ENCODE measurements at places on chromosomes 13 and 19.
A peak's percentile ranks its signal among the peaks of the same experiment; 100 is the strongest.

- DNase-seq = no peak
Measured at GRCh38 chr13:113849981-113850721, 13.7 kb downstream of the GAS6 start.

- peak; percentile 92 for DNase-seq
Measured at GRCh38 chr19:6402837-6403608, 10.1 kb upstream of the GTF2F1 start.

GRCh38 chr13:110610955-110611595 is 4.3 kb upstream of the NAXD start:
- DNase-seq = no peak

DNA sequence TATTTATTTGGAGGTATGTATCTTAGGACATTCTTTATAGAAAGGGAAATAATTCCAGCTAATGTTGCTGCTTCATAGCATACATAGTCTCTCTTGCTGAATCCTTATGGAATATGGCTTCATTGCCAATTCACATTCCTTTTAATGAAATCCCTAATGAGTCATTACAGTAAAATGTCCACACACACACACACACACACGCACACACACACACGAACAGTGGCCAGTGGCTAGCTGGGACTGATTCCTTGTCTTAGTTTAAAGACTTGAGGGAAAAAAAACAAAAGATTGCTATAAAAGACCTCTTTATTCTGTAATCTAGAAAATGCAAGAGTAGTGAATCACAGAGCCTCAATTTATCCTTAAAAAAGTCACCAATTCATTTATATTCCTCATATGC is 301.6 kb downstream of the SLITRK6 start:
- no peak for DNase-seq

DNA sequence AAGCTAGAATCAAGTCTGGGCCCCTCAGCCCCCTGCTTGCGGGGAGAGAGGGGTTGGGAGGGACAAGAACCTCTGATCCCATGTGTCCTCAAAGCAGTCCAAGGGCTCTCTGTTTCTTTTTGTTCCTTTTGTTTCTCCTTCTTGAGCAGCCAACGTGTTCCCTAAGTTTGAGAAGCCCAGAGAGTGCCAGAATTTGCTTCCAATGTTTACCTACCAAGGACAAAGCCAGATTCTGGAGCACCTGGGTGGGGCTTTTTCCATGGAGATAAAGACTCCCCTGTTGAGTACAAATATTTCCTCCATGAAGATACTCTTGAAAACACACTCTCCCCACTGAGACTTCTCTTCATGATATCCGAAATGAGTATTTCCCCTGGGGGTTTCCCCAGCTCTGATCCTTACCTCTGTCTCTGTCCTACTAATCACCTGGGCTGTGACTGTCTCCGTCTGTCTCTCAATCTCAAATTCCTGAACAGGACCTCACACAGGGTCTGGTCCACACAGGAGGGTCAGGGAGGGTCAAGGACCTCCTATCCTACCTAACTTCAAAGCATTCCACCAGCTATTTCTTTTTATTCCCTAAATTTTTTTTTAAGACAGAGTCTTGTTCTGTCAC is 27.4 kb downstream of the CD177 start:
- peak; percentile 58 for DNase-seq

- no peak for DNase-seq
Measured at GRCh38 chr19:31503211-31503610, 154.0 kb upstream of the TSHZ3 start.

- DNase-seq = no peak
Measured at GRCh38 chr19:11274533-11275086, 12.3 kb upstream of the DOCK6 start.

DNA sequence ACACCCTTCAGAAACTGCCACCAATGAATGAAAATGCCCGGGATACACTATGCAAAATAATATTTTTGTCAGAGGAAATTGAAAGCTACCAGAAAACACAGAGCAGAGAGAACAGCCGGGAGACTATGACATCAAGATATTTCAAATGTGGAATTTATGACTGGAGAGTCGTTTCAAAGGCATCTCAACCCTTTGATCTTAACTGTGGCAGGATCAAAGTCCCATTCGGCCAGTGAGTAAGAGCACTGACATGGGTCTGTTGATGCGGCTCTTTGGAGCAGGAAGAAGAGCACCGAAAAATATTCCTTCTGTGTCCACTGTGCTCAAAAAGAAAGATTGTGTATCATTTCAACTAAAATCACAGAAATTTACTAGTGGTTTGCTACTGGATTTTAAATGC is 201.9 kb downstream of the RFC3 start:
- no peak for DNase-seq

DNA sequence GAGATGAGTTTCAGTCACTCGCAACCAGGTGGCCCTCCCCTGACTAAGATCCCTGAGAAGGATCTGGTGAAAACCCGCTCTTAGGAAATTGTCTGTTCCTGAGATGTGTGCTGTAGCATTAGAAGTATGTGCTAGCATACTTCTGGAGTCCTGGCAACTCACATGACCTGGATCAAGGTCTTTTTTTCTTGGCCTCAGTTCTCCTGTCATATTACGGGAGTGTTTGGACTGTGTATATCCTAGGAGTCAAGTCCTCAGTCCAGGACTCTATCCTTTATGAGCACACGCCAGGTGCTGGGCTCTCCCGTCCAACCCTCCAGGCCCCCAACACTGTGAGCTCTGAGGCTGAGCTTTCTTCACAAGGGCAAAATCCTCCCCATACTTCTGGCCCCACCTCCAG is 156.4 kb downstream of the UQCRFS1 start:
- no peak for DNase-seq

- peak; percentile 84 for DNase-seq
Measured at GRCh38 chr13:23020246-23020843, 160.4 kb upstream of the SGCG start.

DNA sequence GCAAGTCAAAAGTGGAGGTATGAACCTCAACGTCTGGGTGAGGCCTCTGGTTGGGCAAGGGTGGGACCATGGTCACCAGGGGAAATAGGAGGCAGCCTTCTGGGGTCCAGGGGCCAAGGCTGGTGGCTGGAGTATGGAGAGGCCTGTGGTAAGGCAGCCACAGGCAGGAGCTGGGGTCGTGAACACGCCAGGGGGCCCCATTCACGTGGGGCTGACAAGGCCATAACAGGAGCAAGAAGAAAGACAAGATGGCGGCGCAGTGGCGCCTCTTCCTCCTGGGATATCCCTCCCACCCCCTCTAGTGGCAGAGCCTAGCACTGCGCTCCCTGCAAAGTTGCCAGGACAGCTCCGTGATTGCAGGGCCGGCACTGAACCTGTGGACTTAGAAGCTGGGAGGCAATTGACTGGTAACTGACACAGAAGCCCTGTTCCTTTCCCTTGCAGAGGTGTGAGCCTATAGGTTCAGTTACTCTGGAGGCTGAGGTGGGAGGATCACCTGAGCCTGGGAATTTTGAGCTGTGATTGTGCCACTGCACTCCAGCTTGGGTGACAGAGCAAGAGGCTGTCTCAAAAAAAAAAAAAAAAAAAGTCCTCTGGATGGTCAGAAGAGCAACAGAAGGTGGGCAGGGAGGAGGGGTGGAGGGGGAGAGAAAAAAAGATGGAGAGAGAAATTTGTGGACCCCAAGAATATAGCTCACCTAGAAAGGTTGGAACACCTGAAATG is 19.7 kb upstream of the EDDM13 start:
- peak; percentile 87 for DNase-seq

- peak; percentile 71 for DNase-seq
Measured at GRCh38 chr13:28531077-28531844, 36.3 kb upstream of the FLT1 start.

DNA sequence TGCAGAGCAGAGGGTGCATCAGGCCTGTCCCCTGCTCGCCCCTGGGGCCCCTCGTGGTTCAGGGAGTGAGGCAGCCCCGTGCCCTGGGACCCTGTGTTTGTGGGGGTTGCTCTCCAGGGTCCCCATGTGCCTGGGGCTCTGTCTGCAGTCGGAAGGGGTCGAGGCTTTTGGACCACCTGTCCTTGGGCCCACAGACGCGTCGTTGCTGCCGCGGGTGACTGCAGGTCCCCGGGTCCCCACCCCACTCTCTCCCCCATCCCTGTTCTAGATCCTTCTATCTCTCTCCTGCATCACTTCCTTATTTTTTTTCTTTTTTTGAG is 1.9 kb downstream of the PCSK4 start:
- DNase-seq = no peak

- DNase-seq = no peak
Measured at GRCh38 chr13:26247608-26248007, 6.3 kb upstream of the CDK8 start.

GRCh38 chr19:18437491-18438330 is at the start of gene ISYNA1:
TSS of gene ISYNA1 (minus strand) at chr19:18438133. CDS start at chr19:18437979, 154 bp downstream.
- peak; percentile 62 for DNase-seq

DNA sequence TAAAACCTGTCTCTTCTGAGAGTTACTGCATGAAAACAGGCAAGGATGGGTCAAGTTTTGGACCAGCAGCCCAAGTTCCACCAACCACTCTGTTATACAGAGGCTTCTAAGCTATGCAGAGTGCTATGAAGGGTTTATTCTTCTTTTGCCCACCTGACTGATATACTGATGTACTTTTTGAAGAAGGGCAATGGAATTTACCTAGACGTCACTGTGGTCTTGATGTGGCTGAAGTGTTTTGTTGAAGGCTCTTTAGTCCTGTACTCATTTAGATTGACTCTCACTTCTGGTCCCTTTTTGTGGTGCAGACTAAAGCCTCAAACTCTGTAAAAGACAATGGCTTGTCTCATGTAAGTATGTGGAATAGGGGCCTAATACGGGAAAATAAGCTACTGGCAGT is 92.0 kb downstream of the DGKH start:
- no peak for DNase-seq
